ENCODE measurements at places on chromosomes 6 and 20.

- no peak for DNase-seq
Measured at GRCh38 chr20:19288061-19288460, 75.6 kb downstream of the SLC24A3 start.

DNA sequence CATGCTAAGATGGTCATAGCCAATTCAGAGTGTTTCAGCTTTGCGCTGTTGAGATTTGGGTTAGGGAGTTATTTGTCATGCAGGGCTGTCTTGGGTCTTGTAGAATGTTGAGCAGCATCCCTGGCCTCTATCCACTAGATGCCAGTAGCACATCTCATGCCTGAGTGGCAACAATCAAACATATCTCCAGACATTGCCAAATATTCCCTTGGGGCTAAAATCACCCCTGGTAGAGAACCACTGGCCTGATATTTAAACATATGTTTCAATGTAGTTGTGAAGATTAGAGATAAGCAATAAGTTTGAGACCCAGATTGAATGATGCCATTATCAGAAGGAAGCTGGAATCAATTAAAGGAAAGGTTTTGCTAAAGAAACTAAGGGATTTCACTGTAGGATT, 463.3 kb downstream of the DOK5 start:
- no peak for DNase-seq

GRCh38 chr6:169288591-169288990, 34.9 kb upstream of the THBS2 start:
- no peak for DNase-seq

DNA sequence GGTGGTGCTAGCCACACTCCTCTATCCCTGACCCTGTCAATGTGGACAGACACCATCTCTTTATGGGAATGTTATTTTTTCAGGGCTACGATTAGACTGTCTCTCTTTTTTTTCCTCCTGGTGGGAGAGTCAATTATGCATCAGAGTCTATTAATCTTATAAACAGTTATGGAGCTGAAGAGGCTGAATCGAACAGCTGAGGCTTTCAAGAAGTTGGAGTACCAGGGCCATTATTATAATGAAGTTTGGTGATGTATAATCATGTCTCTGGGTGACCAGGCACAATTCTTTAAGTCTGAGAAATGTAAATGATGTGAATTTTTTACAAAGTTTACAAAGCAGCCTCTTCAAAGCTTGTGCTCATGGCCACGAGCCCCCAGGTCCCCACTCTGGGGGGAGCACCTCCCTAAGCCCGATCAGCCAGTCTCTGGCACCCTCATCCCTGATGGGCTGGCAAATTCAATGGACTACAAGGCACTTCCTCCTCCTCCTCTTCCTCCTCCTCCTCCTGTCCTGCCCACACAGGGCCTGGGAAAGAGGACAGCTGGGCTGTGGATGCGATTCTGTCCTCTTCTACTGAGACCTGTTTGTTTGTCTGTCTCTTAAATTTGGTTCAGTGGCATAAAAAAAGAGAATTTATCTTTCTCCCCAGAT, 43.9 kb upstream of the QKI start:
- DNase-seq: no peak

DNA sequence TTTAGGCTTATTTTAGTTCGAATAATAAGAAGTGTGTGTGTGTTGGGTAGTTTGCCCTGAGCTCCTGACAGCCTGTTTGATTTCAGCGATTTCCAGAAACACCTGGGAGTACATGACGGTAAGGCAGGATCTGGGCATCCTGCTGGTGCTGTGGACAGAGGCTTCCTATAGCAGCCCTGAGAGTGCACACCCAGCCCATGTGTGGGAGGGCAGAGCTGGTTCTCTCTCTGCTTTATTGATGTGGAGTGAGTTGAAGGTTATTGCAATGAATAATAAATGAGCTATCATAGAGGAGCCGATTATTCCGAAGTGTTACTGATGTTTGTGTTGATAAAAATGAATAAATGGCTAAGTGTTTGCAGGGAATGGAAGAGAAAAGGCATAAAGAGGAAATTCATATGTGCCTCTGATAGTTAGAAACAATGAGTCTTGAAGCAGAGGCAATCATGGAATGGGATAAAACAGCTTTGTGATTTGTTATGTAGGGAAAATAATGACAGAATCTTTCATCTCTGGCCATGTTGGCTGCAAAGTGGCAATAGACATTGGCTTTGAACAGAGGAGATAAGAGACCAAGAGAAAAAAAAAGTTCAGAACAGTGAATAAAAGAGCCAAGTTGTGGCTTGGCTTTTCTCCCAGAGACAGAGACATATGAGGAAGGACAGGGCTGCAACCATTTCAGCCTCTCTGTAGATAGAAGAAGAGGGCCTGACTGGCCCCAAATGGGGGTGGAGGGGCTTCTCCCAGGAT, 166.2 kb upstream of the CHD6 start:
- DNase-seq: no peak
